ENCODE measurements at places on chromosomes 4 and X.

GRCh38 chr4:47862297-47862696, 24.4 kb upstream of the CORIN start:
- DNase-seq: peak; percentile 84

- DNase-seq: peak; percentile 31
Observed at GRCh38 chr4:145507636-145508035, 26.0 kb downstream of the SMAD1 start.

GRCh38 chrX:83260288-83260687, 247.8 kb upstream of the POU3F4 start:
- DNase-seq: no peak

GRCh38 chrX:19765628-19766027, 121.8 kb downstream of the SH3KBP1 start:
- DNase-seq: no peak

- DNase-seq: no peak
Observed at GRCh38 chr4:141210168-141210567, 10.5 kb upstream of the ZNF330 start.

DNA sequence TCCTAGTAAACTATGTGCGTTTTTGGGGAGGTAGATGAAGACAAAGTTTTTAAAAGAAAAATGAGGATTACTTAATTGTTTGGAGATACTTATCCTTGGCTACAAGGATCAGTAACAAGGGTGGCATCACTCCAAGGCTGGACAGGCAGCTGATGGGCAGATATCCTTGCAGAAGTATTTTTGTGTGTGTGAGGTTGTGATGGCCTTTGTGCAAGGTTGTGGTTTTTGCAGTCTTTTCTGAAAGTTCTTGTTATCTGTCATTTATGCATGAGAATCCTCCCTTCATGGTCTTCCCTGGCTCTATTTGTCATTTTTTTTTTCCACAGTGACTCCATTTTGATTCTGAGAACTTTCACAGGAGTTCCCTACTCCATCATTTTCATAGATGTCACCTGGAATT, 96.0 kb upstream of the C1GALT1C1 start:
- no peak for DNase-seq

DNA sequence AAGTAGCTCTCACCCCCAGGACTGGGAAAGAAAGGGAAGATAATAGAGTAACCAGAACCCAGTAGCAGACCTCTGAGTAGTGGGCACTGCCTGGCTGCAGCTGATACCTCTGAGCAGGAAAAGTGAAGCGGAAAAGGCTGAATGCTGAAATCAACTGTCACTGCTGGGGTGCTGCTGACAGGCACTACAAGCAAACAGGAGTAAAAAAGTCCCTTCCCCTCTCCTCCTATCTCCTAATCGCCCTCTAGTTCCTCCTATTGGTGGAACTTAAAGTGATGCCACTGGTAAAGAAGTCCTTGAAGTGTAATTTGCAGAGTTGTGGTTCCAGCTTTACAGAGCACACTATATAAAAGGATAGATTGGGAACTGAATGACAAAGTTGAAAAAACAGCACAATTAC, 32.8 kb upstream of the GLRB start:
- peak; percentile 49 for DNase-seq

DNA sequence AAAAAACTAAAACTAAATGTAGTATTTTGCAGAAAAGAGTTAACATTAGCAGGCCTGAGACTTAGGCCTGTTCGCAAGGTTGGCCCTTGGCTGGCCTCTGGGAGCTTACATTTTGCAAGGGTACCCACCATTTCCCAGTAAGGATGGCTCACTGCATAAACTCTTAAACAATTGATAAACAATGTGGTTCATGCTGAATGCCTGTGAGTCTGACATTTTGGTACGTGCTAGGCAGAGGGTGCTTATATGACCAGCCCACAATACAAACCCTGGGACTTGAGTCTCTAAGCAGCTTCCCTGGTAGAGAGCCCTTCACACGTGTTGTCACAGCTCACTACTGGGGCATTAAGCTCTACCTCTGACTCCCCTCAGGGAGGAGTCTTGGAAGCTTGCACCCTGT, 7.4 kb downstream of the PRPS2 start:
- no peak for DNase-seq

DNA sequence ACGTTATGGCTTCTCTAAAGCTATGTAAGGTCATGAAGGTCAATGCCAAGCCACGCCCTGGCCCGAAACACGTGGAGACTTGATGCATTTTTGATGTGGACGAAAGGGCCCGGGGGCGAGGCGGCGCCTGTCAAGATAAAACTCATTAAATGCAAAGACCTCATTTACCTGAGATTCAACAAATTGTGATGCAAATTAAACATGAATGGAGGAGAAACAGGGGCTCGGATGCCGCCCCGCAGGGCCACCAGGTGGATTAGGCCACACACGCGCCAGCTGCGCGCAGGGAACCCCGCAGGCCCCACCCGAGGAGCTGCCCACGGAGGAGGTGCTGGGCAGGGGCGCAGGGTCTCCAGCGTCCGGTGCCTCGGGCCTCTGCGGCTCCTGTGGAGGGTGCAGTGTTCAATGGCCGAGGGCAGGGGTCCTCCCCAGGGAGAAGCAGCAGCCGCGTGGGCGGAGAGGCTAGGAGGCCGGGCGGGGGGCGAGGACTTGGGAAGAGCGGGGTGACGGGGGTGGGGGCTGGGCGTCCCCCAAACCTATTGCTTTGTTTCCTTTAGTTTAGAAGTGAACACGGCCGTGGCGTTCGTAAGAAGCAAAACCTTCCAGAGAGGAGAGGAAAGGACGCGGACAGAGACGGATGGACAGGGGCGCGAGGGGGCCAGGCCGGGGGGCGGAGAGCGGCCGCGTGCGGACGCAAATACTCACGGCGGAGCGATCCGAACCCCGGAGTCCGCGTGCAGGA, 40.4 kb downstream of the CPLX1 start:
- DNase-seq: no peak

- no peak for DNase-seq
Observed at GRCh38 chrX:150184491-150184890, 178.6 kb upstream of the MAMLD1 start.

GRCh38 chrX:44765556-44765955, 78.3 kb upstream of the DUSP21 start:
- no peak for DNase-seq

GRCh38 chr4:181030961-181031360, 1212.2 kb upstream of the TENM3 start:
- no peak for DNase-seq

DNA sequence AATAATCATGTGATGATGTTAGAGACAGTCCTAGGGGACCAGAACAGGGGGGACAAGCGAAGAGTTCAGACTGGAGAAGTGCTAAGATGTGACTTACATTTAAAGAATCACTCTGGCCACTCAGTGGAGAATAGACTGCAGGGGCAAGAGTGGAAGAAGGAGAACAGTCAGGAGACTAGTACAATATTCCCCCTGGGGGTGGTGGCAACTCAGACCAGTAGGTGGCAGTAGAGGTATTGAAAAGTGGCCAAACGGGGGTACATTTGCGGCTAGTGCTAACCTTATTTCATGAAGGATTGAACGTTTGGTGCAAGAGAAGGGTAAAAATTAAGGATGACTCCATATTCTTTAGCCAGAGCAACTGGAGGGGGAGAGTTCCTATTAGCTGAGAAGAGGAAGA, 2.7 kb upstream of the BMX start:
- peak; percentile 18 for DNase-seq

DNA sequence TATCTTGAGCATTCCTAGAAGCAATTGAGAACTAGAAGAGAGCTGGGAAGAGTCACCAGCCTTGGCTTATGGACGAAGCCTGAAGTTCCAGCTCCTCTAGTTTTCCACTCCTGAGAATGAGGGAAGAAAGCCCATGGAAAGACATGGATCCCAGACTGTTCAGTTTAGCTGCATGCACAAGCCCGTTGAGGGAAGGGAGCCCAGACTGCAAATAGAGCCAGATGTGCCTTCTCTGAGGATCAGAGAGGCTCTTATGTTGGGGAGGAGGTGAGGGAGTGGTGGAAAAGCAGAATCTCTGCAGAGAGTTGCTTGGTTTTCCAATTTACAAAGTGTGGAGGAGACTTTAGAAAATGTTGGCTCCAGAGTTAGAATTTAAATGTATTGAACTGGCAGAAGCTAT, 69.0 kb downstream of the ASB9 start:
- no peak for DNase-seq

DNA sequence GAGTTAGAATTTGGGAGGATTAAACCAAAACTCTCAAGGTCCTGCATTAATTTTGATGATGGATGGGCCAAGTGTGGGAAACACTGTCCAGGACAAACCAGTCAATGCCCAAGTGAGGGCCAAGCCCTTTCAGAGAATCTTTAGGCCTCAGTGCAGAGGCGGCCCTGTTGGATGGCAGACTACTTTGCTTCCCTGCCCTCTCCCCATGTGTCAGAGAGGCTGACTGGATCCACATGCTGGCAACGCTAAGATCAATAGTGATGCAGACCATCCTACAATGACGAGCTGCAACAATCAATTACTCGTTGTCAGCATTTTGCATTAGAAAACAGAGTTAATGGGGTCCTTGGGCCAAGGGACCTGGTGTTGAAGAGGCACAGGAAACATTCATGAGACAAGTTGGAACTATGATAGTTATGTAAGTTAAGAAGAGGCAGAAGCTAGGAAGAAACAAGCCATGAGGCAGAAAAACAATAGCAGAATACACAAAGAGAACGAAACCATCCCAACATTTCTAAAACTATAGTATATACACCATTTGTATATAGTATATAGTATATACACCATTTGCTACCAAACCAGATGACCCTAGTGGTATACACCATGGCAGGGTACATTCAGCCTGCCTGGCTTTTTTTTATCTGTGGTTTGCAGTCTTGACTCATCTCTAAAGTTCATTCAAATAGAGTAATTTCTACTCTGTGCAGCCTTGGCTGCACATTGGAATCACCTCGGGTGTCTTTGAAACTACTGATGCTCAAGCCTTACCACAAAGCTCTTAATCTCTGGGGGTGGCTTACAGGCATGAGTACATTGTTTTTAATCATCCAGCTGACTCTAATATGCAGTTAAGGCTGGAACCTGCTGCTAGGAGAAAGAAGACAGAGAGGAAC, 147.7 kb upstream of the GYPA start:
- no peak for DNase-seq

GRCh38 chrX:145190801-145191389, 56.4 kb upstream of the SPANXN1 start:
- DNase-seq: no peak

DNA sequence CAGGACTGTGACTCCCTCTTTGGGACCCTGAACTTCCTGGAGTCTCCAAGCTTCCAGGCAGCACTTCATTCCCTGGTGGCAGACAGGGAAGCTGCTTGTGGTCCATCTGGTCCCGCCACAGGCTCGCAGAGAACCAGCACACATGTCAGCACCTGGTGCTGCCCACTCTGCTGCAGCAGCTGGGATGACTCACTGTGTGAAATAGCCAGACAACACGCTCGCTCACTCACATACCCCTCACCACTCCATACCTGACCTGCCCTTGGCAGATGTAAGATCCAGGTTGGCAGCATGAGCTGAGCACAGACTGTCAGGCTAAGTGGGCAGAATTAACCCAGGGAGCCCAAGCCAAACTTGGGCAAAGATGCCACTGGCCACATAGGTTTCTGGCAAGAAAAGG, 613.5 kb downstream of the PCDH18 start:
- no peak for DNase-seq

DNA sequence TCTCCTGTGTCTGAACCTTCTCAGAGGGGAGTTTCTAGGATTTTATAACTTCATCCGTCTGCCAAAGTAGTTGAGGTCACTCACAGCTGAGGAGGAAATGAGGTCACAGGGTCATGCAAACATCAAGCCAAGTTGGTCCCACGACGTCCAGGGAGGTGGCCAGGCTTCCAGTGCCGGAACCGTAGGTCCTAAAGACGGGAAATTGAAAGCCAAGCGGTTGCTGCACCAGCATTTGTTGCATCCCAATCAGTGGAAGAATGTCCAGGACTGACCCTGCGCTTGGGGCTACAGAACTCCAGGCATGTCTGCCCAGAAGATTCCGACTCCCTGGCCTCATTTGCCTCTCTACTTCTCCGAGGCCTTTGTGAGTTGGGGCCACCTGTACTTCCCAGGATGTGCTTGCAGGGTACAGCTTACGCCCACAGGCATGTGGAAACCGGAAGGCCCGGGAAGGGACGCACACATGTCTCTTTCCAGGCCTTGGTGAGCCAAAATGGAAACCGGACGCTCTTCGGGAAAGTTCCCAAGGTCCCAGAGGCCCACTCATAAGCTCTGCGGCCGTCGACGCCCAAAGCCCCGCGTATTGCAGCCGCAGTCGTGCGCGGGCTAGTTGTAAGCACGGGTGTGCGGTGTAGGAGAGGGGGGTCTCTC, 9.3 kb downstream of the PRDM8 start:
- DNase-seq: no peak

DNA sequence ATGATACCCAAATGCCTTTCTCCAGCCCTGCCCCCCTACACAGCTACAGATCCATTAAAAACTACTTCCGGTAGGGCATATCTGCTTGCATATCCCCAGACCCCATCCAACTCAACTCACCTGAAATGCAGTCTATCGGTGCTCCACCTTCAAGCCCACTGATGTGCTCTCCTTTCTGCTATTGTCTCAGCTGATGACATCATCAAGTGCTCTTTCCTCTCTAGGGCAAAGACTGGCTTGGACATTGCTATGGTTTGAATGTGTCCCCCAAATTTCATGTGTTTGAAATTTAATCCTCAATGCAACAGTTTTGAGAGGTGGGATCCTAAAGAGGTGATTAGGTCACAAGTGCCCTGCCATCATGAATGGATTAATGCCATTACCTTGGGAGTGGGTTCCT, 212.4 kb downstream of the RELL1 start:
- no peak for DNase-seq

All from EL (cell line).